ENCODE measurements at places on chromosomes 12 and 14.

DNA sequence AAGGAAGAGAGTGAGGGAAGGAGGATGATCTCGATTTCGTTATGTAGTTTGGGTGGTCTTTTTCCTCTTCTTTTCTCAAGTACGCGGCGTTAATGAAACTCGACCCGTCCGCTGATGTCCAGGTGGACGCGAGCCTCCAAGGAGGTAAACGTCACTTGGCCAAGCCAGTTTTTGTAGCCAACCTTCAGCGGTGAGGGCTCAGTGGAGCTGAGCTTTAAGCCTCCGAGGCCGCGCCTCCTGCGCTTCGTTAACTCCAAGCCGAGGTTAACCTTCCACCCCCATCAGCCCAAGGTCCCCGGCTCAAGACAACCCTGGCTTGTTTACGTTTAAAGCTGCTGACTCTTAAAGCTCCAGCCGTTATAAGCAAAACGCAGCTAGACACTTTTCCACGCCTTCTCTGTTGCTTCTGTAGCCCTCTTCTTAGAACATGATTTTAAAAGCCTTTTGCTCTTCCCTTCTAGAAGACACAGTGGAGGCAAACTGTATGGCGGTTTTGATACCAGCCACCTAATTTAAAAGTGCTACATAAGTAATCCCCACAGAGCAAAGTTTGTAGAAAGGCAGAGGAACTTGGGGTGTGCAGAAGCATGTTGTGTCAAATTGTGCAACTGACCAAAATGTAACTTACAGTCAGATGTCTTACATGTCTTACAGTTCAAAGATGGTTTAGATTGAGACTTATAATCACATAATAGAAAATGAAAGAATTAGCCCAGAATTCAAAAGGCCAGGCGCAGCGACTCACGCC is 923 bp upstream of the ITPR2 start:
- no peak for DNase-seq

DNA sequence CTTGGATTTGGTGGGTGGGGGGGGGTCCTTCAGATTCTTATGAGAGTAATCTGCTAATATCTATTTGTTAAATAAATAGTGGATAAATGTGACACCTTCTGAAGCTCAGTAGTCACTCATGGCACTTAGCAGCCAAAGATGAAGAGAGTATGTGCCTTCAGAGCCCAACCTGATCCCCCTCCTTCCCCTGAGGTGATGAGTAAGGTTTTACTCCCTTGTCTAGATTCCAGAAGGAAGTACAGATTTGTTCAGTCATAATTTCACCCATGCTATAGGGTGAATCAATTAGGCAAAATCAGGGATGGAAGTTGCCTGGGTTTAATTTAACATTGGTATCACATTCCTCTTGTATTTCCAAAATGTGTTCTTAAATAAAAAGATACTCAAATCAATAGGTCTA is 340.3 kb upstream of the ATP2B1 start:
- DNase-seq: no peak

GRCh38 chr12:127063339-127064072 is 1203.5 kb upstream of the TMEM132C start:
- DNase-seq: no peak

DNA sequence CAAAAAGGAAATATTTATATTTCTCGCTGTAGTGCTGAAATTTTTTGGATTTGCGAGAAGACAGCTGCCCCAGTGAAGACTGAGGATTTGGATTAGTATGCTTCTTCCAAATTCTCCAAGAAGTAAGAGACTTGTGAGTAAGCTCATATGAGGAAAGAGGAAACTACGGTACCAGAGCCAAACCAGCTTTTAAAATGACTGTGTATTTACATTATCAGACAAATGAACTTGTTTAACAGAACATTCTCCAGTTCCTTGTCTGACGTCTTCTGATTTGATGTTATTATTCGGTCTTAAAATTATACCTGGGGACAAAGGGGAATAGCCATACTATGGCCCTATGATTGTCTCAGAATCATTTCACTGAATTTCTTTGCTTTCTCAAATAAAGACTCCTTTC is 8.0 kb downstream of the CLEC12B start:
- DNase-seq: no peak

- no peak for DNase-seq
These were observed 109.6 kb downstream of the TTLL5 start for GRCh38 chr14:75770635-75771034.

DNA sequence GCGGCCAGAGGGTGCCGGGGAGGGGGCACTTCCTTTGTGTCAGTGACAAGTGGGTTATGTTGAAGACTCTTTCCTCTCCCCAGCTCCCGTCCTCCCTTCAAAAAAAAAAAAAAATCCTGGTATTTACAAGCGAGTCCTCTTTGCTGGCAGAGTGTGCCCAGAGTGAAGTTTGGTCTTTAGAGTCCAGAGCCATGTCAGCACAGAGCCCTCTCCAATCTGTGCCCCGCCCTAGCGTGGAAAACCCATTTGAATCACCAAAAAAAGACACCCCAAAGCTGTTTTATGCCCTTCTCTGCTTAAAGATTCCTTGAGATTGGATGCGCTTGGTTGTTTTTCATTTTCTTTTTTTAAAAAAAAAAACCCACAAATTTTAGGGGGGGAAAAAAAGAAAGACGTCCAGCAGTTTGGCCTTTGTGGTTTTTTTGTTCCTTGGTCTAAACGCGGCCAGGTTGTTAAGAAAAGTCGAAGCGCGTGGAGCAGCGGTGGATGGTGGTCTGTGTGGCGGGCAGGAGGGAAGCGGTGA is 3.3 kb downstream of the NKX2-1 start:
- DNase-seq: no peak

DNA sequence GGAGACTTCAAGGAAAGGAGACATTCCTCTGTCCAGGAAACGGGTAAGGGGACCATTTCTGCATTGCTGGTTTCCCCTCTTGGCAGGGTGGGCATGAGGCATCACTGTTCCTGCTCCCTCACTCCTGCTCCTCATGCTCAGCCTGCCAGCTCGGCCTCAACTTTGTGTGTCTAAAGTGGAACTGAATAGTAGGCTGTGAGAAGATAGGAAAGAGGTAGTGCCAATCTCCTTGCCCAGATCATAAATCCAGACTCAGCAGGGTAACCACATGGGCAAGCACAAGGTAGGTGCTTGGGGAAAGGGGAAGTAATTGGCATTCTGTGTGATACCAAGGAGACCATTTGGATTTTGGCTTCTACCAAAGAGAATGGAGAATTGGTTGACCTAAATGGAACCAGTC is 2.6 kb downstream of the LTB4R start:
- peak; percentile 72 for DNase-seq

Measured in GDM1 (cell line).